ENCODE measurements at places on chromosomes 4 and X.

DNA sequence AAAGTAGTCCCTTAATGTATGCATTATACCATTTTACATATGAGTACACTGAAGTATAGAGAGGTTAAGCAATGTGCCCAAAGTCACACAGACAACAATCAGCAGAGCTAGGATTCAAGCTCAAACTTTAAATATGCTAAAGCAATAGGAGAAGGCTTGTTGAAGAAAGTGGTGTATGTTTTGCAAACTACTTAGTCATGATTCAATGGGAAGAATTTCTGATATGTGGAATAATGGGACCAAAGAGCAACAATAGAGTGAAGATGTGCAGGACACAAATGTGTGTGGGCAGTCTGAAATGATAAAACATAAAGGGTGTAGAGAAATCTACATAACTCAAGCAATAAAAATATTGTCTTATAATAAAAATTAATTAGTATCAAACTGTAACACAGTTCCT lies 109.0 kb upstream of the ARSJ start:
- DNase-seq, result no peak

DNA sequence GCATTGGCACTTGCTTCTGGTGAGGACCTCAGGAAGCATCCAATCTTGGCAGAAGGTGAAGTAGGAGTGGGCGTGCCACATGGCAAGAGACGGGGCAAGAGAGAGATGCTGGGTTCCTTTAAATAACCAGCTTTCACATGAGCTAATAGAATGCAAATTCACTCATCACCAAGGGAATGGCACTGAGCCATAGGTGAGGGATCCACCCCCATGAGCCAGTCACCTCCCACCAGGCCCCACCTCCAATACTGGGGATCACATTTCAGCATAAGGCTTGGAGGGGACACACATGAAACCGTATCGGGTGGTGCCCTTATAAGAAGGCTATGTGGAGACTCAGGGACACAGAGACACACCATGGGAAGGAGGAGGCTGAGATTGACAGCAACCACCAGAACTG lies 140.0 kb upstream of the MSX1 start:
- DNase-seq, result peak; percentile 3

DNA sequence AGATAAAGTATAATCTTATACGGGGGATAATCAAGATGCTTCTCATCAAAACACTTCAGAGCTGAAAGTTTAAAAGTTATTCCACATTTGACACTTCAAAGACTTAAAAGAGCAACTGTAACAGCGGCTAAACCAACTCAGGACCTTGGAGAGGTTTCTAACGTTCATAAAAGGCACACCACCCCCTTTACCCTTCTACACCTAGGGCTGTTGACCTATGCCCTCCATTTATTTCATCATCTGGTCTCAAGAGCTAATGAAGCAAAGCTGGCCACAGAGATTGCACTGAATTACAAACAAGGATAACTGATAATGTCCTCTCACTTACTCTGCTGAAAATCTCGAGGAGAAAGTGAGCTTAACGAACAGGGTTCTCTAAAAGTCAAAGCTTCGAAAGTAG lies 1.1 kb upstream of the RPS6KA6 start:
- DNase-seq, result no peak

DNA sequence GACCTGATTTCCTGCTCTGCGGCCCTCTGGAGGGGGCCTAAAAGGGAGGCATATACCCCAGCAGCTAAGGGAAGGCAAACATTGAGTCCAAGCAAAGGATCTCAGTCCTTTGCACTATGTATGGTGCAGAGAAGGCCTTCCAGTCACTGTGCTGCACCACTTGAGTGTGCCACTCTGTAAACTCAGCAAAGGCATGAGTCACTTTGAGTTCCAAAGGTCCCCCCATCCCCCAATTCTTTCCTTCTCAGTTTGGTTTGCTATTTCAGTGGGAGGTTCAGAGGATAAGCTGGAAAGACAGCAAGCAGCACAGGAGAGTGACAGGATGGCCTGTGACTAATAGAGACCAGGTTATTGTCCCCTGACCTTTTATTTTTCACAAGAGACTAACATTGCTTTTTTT lies 131.3 kb downstream of the FHDC1 start:
- DNase-seq, result no peak

DNA sequence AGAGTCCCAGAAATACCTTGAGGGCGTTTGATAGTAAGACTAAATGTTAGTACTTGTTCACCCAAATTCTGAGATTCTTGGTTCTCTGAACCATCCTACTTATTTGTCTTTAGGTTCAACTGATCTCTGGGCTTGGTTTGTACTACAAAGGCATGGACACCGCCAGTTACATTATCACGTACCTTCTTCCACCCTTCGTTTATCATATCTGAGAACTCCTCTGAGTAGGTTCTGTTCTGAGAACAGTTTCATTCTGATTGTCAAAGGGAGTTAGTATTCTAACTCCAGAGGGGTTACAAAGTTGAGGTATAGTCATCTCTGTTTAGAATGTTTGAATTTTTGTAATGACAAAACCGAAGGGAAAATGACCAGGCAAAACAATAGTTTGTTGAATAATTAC lies 19.3 kb downstream of the ZFX start:
- DNase-seq, result no peak

DNA sequence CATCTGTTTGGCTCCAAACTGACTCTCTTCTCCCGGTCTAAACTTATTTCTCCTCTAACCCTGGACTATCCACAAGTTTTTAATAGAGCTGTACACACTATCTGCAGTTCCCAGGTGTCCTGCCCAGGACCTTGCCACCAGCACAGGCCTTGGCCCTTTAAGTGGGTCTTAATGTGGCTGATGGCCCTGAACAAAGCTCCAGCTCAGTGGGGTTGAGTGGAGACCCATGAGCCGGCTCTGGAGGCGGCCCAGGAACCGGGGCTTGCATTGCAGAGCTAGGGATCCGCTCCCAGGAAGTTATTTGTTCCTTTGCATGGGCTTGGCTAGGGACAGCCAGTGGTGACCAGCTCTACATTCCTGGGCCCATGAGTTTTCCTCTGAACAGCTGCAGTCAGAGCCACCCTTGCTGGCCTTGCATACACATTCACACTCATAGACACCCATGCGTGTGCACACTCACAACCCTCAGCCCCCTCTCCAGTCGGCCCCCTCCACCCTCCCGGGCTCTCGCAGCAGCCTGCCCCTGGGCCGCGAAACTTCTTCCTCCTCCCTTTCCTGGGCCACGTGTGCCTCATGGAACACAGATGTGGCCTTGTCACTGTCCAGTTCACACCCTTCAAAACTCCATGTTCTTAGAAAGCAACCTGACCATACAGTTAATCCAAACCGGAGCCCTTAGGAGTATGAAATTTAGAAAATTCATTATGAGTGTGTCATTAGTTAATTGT lies 58.2 kb downstream of the GPR143 start:
- no peak for DNase-seq

DNA sequence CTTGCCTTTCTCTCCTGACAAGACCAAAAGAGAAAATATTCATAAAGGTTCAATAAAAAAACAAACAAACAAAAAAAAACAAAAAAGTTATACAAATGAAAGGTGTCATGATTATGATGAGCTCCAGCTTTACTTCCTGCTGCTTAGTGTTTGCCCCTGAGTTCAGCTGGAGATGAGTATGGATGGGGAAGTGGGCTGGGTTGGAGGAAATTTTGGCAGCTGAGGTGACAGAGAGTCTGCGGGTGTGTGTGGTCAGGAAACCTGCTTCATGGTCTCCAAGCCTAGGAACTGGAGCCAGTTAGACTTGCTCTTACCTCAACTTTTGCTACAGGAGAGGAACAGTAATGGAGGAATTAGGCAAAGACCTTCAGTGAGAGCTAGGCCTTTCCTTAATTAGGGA lies 4.3 kb upstream of the CYSLTR1 start:
- DNase-seq, result no peak

- peak; percentile 77 for DNase-seq
These were observed 50.8 kb upstream of the TRIM2 start for GRCh38 chr4:153153339-153153871.

- no peak for DNase-seq
These were observed 156.2 kb upstream of the PPP1R2C start for GRCh38 chrX:42934020-42934726.

DNA sequence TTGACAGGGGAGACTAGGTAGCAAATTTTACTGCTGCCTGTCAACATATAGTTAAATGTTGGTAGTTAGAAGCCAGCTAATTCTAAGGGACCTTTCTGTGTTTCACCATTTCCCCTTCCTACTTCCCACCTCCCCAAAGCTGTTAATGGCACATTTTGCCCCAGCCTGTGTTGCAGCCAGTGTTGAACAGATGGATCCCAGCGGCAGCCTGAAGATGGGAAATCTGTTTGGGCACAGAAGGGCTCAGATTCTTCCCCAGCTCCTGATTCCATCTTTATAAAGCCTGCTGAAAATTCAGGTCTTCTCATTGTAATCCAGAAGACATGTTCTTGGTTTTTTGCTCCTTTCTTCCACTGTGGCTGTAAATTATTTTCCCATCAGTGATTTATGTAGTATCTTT lies 89.0 kb downstream of the SPRY1 start:
- no peak for DNase-seq

DNA sequence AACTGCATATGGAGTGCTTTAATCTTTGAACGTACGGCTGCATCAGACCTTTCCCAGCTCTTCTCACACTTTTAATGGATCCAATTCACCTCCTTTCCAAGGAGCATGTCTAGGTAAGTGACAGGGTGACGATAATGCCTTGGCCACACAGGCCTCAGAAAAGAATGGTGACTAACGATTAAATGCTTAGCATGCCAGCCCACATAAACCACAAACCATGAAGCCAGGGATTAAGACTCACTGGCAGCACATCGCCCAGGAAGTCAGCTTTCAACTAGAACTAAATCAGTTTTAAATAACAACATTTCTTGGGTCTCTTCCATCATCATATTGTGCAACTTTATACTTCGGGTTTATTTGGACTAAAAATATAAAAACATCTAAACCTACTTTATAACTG lies 28.7 kb downstream of the INPP4B start:
- no peak for DNase-seq

DNA sequence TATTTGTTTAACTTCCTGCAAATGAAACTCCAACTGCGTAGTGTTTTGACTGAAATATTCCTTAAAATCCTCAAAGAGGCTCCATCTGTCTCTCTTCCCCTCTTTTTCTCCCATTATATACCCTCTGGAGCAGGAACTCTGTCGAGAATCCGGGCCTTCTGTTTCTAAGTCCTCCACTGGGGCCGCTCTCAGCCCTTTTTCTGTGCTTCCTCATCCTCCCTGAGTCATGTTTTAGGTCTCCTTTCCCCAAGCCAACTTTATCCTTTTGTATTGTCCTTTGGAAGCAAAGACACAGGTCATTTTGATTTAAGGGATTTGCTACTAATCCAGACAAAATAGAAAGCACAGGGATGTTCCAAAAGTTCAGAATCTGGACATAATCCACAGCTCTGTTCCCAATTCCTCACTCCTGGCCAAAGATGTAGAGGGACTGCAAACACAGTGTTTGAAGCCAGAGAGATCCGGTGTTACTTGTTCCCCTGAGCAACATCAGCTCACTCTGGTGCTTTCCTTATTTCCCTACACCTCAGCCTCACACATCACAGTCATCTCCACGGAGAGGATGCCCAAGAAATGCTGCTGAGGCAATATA lies 131.0 kb upstream of the KLF3 start:
- DNase-seq, result no peak

GRCh38 chr4:108168160-108168670 lies 517 bp downstream of the LEF1 start:
- DNase-seq, result no peak

Data from NCI-H526 treated with DMSO at 0.1 percent for 48 hours (cell line).